ENCODE measurements at places on chromosomes 1 and 21. TPM values are rescaled to one million over a fixed set of nuclear protein-coding genes. Genes with fewer than 3 reads are reported as not detected.

- no peaks in the 10 kb centered on the region for H3K36me3 ChIP-seq
- no peak for DNase-seq
- no peak overlapping the region for H3K27ac ChIP-seq
- H3K4me1 ChIP-seq: peaks cover 15% of the 10 kb centered on the region
Measured at GRCh38 chr1:108505763-108506070, 54.2 kb upstream of the EEIG2 start.

GRCh38 chr1:213925531-213926182 is 62.1 kb upstream of the PROX1 start:
- no peak overlapping the region for H3K4me3 ChIP-seq
- DNase-seq: no peak
- H3K27ac ChIP-seq: no peak overlapping the region
- H3K4me1 ChIP-seq: no peaks in the 10 kb centered on the region

GRCh38 chr1:168626326-168626725 is 49.9 kb downstream of the XCL1 start:
- H3K27me3 ChIP-seq: no peaks in the 10 kb centered on the region
- no peak overlapping the region for H3K27ac ChIP-seq
- H3K4me1 ChIP-seq: peaks cover 19% of the 10 kb centered on the region
- H3K4me3 ChIP-seq: no peak overlapping the region

GRCh38 chr21:45088729-45089128 is 14.3 kb downstream of the ADARB1 start:
- H3K4me1 ChIP-seq: peaks cover 11% of the 10 kb centered on the region
- no peak for DNase-seq
- no peaks in the 10 kb centered on the region for H3K36me3 ChIP-seq
- H3K27me3 ChIP-seq: no peaks in the 10 kb centered on the region
- no peak overlapping the region for H3K4me3 ChIP-seq
- no peak overlapping the region for H3K27ac ChIP-seq

- H3K27ac ChIP-seq: no peak overlapping the region
- H3K4me3 ChIP-seq: no peak overlapping the region
- H3K27me3 ChIP-seq: no peaks in the 10 kb centered on the region
- DNase-seq: no peak
- H3K36me3 ChIP-seq: no peaks in the 10 kb centered on the region
Measured at GRCh38 chr1:233094691-233095090, 144.3 kb downstream of the NTPCR start.

GRCh38 chr1:77014073-77014788 is 147.0 kb downstream of the ST6GALNAC5 start:
- H3K36me3 ChIP-seq: no peaks in the 10 kb centered on the region
- H3K27ac ChIP-seq: no peak overlapping the region
- DNase-seq: no peak
- no peak overlapping the region for H3K4me3 ChIP-seq
- peaks cover 5% of the 10 kb centered on the region for H3K27me3 ChIP-seq

Gene C8B
- total RNA-seq: not detected
